CD4-positive, alpha-beta T cell treated with Interleukin-15 for 1 hour (primary cell): ENCODE measurements at places on chromosomes 1 and 21.
A peak's percentile ranks its signal among the peaks of the same experiment; 100 is the strongest.

GRCh38 chr1:226984521-226985238, 44.6 kb downstream of the COQ8A start:
- DNase-seq, result no peak

DNA sequence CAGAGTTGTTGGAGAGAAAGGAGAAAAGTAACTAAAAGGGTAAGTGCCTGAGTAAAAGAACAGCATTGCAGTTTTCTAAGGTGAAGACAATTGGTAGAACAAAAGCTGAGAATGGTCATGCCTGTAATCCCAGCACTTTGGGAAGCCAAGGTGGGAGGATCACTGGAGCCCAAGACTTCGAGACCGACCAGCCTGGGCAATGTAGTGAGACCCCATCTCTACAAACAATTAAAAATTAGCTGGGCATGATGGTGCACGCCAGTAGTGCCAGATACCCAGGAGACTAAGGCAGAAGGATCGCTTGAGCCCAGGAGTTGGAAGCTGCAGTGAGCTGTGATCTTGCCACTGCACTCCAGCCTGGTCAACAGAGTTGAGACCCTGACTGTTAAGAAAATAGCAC, 15.2 kb upstream of the PGD start:
- DNase-seq, result no peak

DNA sequence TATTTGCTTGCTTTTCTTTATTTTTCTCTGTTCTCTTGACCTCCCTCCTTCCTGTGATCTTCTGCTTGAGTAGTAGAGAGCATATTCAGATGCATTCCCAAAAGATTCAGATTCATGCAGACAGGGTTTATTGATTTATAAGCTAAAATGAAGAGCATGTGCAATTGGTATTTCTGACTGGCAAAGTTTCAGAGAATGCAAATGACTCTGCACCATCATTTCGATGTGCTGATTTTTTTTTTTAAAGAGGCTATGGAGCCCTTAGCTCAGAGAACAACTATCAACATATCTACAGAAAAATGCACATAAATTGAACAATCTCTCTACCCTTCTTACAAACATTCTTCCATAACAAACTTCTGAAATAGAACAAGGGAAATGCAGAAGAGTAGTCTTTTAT, 312.0 kb downstream of the VAV3 start:
- DNase-seq, result no peak

GRCh38 chr21:44329086-44329889, 9.9 kb downstream of the CFAP410 start:
- no peak for DNase-seq

DNA sequence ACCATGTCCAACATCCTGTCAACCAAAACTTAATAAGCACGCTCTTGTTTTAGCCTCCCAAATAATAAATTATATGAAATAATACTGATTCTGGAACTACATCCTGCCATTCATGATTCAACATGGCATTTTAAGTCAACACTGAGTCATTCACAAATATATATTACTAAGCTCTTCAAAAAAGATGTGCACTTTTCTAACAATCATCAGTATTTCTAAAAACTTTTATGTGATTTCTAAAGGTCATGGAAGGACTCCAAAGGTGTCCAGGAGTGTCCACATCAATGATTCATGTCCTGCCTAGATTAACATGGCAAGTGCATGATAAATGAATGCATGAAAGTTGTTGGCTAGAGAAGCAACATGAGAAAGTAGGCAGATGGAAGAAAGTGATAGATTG, 51.6 kb downstream of the NEGR1 start:
- no peak for DNase-seq

- DNase-seq, result peak; percentile 9
These were observed 117.9 kb downstream of the DMRTB1 start for GRCh38 chr1:53576866-53577760.

DNA sequence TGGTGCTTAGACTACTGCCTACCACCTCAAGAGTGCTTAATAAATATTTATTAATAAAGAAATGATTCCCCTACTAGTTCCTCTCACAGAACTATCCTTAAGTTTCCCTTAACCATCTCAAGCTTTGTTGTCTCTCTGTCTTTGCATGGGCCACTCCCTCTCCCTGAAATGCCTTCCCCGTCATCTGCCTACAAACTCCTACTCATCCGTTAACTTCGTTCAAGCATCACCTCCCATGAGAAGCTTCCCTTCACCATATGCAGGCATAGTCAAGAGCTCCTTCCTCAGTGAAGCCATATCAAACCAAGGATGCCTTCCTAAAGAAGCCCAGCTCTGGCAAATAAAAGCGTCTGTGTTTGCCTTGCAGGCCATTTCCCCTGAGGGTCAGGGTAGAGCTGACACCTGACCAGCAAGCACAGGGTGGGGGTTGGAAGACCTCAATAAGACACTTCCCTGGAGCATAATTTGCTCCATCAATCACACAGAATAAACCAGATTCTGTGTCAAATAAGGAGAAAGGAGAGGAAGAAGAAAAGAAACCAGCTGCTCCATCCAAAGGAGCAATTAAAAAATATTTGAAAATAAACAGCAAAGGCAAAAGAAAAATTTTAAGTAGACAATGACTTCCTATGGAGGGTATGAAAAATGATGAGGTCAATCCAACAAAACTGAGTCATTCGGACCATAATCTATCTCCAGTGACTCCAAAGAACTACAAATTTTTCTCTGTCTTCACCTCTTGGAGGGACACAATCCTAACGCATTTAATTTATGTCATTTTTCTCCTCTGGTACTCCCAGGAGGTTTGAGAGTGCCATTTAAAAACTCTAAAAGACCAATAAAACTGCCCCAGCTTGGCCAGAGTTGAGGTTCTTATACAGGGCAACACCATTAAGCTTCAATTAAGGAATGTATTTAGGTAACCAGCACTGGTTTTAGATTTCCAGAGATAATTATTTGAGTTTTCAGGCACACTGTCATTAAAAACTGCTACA, 303.6 kb downstream of the KCNH1 start:
- DNase-seq, result no peak

GRCh38 chr1:43977376-43978263, 1.4 kb upstream of the B4GALT2 start:
- no peak for DNase-seq

GRCh38 chr1:176609556-176610408, 146.8 kb downstream of the PAPPA2 start:
- no peak for DNase-seq

DNA sequence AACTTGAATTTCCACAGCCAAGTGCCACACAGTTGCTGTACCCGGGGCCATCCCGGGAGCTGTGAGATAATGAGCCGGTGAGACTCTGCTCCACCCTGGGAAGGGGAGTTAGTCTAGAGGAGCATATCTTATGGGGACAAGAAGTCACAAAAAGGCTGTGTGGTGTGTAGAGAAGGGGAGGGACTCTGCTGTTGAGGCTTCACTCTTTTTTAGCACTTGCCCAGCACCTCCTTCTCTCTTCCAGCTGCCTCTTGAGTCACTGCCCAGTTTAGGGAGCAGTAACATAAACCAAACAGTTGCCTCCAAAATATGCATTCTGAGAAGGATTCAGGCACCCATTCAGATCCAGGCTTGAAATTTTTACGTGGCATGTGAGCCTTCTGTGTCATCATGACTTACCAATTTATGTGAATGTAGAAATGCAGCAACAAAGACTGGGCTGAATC, 744 bp upstream of the WDR26 start:
- no peak for DNase-seq

DNA sequence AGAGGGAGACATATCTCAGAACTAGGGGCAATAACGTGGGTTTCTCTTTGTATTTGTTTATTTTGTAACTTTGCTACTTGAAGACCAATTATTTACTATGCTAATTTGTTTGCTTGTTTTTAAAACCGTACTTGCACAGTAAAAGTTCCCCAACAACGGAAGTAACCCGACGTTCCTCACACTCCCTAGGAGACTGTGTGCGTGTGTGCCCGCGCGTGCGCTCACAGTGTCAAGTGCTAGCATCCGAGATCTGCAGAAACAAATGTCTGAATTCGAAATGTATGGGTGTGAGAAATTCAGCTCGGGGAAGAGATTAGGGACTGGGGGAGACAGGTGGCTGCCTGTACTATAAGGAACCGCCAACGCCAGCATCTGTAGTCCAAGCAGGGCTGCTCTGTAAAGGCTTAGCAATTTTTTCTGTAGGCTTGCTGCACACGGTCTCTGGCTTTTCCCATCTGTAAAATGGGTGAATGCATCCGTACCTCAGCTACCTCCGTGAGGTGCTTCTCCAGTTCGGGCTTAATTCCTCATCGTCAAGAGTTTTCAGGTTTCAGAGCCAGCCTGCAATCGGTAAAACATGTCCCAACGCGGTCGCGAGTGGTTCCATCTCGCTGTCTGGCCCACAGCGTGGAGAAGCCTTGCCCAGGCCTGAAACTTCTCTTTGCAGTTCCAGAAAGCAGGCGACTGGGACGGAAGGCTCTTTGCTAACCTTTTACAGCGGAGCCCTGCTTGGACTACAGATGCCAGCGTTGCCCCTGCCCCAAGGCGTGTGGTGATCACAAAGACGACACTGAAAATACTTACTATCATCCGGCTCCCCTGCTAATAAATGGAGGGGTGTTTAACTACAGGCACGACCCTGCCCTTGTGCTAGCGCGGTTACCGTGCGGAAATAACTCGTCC, 1.3 kb upstream of the OLIG2 start:
- DNase-seq, result no peak

DNA sequence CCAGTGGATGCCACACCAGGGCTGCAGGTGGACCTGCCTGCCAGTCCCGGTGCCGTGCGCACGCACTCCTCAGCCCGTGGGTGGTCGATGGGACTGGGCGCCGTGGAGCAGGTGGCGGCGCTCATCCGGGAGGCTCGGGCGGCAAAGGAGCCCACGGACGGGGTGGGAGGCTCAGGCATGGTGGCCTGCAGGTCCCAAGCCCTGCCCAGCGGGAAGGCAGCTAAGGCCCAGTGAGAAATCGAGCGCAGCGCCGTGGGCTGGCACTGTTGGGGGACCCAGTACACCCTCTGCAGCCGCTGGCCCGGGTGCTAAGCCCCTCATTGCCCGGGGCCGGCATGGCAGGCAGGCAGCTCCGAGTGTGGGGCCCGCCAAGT, 1171.8 kb upstream of the B3GALT2 start:
- no peak for DNase-seq

DNA sequence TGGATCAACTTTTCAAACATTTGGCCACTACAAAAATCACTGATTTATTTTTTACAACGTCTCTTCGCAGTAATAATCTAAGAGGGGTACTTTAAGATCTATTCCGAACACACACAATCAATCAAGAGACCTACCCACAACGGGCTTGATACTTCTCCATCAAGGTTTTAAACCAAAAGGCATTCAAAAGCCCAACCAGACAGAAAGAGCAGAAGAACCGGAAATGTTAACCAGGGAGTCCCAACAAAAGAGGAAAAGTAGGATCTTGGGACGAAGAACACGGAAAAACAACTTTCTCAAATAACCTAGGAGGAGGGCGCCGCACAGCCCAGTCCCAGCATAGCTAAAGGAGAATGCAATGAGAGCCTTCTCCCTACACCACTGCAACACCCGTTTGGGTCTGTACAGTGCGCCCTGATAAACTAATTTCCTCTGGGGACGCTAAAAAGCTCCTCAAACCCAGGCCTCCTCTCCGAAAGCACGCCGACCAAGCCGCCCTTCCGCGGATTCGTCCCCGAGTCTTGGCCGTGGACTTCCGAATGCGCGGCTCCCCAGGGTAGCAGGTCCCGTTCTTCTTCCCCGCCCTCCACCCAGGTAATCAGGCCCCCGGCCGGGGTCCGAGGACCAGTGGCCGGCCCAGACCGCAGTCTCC, 623 bp downstream of the RPL22 start:
- no peak for DNase-seq

- DNase-seq, result peak; percentile 29
These were observed 11.0 kb upstream of the TNFRSF8 start for GRCh38 chr1:12052008-12052573.

- no peak for DNase-seq
These were observed 6.7 kb upstream of the TEX35 start for GRCh38 chr1:178506177-178506576.

GRCh38 chr1:83961571-83962295, 37.2 kb downstream of the TTLL7 start:
- no peak for DNase-seq

DNA sequence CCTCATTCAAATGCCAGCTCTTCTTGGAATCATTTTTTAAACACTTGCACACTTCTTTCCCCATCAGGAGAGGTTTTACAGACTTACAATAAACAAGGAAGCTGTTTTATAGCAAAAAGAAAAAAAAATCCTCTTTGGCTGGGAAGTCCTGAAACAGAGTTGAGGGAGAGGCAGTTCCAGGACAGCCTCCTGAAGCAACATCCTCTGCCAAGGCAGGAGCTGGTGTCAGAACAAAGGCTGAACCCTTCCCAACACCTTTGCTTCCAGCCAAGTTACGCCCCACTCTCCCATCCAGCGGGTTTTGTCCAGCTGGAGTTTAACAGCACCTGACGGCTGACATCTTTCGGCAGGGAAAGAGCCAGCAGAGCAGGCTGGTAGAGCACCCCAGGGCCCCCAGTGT, 287.8 kb downstream of the RRAGC start:
- DNase-seq, result no peak

DNA sequence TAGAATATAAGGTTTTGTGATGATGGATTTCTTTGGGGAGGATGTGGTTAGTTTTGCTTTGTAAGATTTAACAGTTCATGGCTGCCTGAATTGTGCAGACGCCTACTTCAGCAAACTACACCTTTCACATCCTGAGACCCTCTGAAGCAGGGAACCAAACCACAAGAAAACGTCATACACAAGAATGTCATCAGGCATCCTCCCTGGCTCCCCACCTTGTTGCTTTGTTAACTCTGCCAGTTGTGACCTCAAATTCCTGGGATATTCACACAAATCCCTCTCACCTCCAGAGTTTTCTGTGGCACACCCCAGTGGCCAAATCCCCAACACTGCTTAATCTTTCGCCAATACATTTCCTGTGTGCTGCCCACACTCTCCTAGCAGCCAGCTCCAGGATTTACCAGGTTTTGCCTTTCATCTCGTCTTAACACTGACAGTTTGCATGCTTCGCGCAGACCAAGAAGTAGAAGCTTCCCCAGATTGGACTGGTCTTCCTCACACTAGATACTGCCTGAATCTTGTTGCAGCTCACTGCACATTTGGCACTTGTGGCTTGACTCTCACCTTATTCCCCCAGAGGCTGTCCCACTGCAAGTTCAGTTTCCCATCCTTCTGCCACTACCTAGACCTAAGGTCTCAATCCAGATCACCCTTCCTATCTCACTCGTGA, 51.1 kb upstream of the CTTNBP2NL start:
- DNase-seq, result no peak

- DNase-seq, result no peak
These were observed 61.8 kb downstream of the SPAG17 start for GRCh38 chr1:118123116-118123839.

GRCh38 chr1:228867108-228867950, 132.1 kb downstream of the RHOU start:
- DNase-seq, result no peak

- no peak for DNase-seq
These were observed 2.2 kb upstream of the HFM1 start for GRCh38 chr1:91406773-91407389.

GRCh38 chr1:59936358-59936821, 9.8 kb upstream of the CYP2J2 start:
- DNase-seq, result no peak

GRCh38 chr1:164743976-164744375, 185.0 kb downstream of the PBX1 start:
- no peak for DNase-seq

GRCh38 chr1:60833173-60833572, 249.2 kb upstream of the NFIA start:
- no peak for DNase-seq
